ENCODE measurements at places on chromosomes 2 and 18.

DNA sequence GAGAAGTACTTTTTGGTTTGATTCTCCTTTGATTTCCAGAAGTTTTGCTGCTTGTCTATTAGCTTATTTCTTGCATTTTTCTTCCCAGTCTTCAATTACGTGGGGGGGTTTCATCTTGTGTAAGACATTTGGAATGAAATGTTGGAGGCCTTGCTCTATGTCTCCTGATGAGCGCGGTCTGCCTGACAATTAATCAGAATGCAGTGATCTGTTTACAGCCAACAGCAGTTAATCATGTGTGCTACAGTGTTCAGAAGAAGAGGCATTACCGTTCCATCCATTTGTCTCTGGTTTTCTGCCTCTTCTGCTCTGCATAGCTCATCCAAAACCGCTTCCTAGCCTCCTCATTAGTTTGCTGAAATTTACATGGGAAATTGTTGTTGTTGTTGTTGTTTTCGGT, 134.4 kb upstream of the ST6GAL2 start:
- DNase-seq = no peak

DNA sequence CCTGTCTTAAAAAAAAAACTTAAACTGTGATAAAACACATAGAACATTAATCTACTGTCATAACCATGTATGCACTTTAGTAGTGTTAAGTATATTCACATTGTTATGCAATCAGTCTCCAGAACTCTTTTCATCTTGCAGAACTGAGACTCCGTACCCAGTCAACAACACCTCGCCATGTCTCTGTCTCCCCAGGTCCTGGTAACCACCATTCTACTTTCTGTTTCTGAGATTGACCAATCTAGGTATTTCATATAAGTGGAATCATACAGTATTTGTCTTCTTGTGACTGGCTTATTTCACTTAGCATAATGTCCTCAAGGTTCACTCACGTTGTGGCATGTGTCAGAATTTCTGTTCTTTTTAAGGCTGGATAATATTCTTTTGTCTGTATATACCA, 290.8 kb upstream of the CXCR4 start:
- no peak for DNase-seq

- no peak for DNase-seq
Measured at GRCh38 chr2:133737242-133737993, 169.2 kb upstream of the NCKAP5 start.

DNA sequence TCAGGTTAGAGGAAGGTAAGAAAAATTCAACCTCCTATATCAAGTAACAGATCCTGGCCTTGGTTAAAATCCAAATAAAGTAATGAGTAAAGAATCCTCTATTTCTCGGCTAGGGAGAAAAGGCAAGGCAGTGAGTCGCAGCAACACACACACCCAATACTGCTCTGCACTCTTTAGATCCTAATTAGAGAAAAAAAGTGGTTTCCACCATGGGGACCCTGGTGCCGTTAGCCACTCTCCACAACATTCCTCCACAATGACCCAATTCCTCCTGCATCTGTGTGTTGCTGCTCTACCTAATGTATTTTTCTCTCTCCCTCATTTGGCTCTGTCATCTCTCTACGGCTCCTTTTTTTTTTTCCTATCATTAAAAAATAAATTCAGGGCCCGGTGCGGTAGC, 462.7 kb downstream of the METTL4 start:
- DNase-seq = no peak

GRCh38 chr2:200787351-200788120, 24.2 kb upstream of the BZW1 start:
- DNase-seq = no peak

- no peak for DNase-seq
Measured at GRCh38 chr18:12287131-12287681, 20.8 kb upstream of the TUBB6 start.

DNA sequence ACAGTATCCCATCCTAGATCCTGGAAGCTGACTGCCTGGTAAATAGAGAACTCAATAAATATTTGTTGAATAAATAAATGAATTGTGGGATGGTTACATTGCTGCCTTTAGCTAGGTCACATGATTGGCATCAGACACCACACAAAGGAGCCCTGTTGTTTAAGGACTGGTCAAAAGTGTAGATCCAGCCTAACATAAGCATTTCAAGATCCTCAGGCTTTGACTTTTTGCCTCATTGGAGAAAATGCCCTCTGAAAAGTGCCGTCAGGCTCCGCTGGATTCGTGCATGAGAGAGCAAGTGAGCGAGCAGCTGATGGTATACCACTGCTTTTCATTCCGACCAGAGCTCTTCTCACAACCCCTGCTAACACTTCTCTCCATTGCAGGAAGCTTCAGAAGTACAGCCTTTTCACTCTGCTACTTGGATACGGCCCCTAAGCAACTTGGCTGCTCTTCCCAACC, 1.3 kb upstream of the ZNF24 start:
- no peak for DNase-seq

GRCh38 chr2:19764998-19765397, 136.8 kb downstream of the TTC32 start:
- no peak for DNase-seq

- no peak for DNase-seq
Measured at GRCh38 chr2:84495539-84496146, 20.7 kb upstream of the DNAH6 start.

GRCh38 chr18:8379187-8379941, 229.9 kb upstream of the RAB12 start:
- no peak for DNase-seq

DNA sequence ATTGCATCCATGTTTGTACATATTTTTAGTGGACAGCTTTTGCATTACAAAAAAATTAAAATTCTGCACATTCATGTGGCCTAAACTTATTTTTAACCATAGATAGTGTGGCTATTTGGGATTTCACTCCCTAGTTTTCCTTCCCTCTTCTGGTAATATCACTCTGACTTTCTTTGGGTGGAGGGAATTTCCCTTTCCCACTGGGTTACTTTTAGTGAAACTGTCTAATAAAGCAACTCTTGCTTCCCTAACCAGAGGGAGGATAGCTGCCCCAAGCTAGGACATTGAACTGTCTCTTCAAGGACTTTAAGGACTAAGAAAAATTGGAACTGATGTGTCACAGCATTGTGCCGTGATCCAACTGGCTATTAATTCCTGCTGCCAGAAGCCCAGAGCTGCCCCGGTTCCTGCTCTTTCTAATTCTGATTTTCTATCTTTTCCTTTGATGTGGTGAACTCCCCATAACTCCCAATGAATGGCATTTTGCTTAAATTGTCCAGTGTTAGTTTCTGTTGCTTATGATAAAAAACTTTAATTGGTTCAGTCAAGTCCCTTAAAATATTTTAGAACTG, 20.0 kb upstream of the EFR3B start:
- DNase-seq = no peak

- DNase-seq = no peak
Measured at GRCh38 chr2:43415592-43415991, 180.2 kb downstream of the THADA start.

DNA sequence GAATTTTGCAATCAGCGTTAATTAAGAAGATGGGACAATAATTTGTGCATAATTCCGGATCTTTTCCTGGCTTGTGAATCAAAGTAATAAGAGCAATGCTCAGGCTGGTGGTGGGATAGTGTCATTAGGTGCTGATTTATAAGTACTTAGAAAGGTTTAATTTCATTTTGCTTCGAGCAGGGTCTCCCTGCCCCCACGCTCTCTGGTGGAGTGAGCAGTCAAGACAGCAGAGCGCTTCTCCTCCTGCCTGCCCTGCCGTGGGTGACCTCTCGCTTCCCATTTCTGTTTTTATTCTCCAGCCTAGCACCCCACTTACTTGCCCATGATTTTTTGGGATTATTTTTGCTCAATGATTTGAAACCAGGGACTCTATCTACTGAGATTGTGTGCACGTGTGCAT, 7.1 kb downstream of the ASB18 start:
- DNase-seq = no peak

GRCh38 chr2:143429932-143430679, 300.9 kb downstream of the ARHGAP15 start:
- DNase-seq = no peak

DNA sequence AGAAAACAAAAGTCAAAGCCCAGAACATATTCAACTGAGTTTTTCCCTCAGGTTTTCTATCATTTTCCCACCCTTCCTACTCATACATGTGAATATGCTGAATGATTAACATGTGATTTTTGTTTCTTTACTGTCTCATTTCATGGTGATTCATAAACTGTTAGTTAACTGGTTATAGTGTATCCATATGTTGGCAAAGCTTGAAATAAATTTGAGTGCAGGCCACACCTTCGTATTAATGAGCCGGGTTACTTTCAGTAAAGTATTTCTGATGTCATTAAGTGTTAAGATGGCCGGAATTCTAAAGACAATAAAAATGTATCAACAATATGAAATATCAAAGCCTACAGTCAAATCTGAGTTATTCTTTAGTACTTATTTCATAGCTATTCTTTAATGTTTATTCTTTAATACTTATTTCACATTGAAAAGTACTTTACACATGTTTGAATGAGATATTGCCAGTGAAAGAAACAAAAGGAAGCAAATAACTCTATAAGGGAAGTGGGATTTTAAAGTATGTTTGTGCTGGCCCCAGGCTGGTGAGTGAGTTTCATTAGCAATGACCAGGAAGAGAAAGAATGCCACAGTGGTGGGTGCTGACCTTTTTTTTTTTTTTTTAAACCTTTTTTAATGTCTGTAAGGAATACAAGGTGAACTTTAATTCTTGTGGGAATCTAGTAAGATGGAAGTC, 178.6 kb downstream of the NEDD4L start:
- no peak for DNase-seq

- DNase-seq = no peak
Measured at GRCh38 chr2:222731201-222731621, 59.8 kb downstream of the MOGAT1 start.

DNA sequence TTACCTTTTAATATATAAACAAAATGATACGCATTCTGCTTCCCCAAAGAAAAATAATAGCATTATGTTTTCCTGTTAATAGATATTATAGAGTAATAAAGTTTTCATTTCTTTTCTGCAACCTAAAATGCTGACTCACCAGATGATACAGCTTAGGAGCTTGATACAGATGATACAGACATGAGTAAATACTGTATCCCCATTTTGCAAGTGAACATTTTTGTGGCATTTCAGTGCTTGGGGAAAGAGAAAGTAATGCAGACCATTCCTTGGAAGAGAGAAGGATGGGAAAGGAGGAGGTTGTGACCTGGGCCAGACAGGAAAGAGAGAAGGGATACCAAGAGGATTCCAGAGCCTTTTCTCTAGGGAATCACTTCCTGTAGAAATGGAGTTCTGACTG, 97.5 kb upstream of the FSHR start:
- DNase-seq = no peak

- no peak for DNase-seq
Measured at GRCh38 chr2:218829868-218830451, 1.6 kb downstream of the PRKAG3 start.

DNA sequence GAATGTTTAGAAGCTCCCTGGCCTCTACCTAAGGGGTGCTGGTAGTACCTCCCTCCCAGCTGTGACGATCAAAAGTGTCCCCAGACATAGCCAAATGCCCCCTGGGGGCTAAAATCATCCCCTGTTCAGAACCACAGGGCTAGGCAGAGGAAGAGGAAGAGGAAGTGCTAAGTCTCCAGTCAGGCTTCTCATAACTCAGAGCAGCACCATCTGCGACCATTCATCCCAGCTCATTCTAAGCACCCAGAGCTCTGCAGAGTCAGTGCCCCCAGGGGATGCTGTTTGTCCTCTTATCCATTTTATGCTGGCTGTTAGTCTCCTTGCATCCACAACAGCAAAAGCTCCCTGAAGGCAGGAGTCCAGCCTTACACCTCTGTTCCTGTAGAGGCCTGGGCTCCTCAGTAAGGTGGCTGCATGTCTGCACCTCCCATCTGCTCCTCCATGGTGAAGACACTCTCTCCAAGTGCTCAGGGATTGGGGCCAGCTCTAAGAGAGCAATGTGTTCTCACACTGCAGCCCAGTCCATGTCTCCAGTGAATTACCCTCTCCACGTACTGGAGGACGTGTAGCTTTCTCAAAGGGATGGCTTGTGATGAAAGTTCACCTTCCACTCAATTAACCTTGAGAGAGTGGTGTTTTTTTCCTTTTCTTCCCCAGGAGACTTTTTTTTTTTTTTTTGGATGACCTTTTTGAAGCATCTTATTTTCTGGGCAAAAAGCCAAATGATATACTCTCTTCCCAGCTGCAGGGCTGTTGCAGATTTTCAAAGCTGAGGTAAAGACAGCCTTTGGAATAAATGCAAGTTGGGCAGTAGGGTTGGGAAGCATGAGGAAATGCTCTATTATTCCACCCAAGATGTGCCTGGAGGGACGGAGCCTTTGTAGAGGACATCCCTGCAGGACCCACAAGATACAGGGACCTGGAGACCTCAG, 158.9 kb upstream of the SLC14A2 start:
- no peak for DNase-seq

DNA sequence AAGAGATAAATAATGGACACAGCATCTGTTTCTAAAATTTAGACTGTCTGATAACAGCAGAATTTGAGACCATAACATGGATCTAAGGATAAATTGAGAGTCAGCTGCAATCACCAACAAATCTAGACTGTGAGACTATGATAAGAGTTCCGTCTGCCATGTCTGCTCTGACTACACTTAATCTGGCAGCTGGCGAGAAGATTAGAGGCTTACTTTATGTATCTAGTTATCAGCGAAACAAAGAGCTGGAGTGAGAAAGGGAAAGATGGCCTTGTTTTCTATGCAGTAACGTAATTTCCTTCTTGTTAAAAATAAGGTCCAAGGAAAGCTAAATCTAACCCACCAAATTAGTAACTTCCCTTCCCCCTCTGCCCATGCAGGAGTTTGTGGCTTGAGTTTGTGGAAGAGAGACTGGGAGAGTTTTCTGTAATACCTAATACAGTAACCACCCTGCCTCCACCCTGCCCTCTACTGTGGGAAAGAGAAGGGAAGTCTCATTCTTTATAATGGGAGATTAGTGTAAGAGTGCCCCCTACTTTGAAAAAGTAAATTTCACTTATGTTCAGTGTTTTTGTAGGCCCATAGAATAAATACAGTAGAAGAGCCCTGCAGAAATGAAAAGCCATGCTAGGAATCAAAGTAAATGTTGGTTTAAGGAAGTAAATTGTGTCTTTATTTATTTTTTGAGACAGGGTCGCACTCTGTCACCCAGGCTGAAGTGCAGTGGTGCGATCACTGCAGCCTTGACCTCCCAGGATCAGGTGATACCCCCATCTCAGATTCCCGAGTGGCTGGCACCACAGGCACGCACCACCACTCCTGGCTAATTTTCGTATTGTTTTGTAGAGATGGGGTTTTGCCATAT, 27.5 kb downstream of the EML4 start:
- no peak for DNase-seq

GRCh38 chr2:186431306-186431705, 54.8 kb upstream of the ZC3H15 start:
- DNase-seq = no peak

- no peak for DNase-seq
Measured at GRCh38 chr2:200463452-200463851, 46.4 kb downstream of the KCTD18 start.

Data from stimulated activated CD4-positive, alpha-beta T cell treated with anti-CD3 and anti-CD28 coated beads, Interleukin-12 subunit alpha, Interleukin-12 subunit beta, amount 100 ng/mL, for 24 hours (primary cell).